SW 1271 (cell line): ENCODE measurements at places on chromosomes 2 and 18.

GRCh38 chr18:70377857-70378701 lies 89.2 kb downstream of the SOCS6 start:
- DNase-seq = no peak

DNA sequence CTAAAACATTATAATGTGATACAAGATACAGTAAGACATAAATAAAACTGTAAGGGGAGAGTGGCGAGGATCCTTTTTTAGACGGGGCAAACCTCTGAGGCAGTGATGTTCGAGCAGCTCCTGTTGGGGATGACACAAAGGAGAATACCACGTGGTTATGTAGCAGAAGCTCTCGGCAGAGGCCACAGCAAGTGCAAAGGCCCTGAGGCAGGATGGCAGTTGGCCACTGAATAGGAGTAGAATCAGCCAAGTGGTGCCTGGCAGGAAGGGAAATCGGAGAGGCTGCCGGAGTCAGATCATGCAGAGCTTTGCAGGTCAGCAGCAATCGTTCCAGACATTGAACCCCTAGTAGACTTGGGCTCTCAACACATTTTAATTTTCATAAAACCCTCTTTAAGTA lies 19.1 kb downstream of the NOSTRIN start:
- DNase-seq = no peak

DNA sequence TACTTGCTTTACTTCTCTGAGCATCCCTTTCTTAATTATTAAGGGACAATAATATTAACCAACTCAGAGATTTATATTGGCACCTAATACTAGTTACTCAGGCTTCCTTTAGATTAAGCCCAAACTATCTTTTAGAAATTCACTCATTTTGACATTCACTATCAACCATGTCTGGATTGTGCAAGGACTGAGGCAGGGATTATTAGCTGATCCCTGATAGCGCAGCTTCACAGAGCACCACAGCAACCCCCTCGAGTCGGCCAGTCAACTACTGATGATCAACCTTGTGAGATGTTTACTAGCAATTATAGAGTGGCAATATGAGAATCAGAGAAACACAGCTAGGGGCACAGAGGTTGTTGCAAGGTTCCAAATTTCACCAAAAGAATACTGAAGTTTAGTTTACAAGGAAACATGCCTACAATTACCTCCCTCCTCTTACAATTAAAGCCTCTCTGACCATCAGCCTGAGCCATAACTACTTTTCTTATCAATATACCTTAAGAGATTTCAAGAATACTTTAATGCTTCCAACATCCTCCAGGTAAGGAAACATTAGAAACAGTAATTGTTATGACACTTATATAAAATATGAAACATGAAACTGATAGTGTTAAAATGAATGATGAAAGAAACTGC lies 191.6 kb downstream of the TCF4 start:
- no peak for DNase-seq

DNA sequence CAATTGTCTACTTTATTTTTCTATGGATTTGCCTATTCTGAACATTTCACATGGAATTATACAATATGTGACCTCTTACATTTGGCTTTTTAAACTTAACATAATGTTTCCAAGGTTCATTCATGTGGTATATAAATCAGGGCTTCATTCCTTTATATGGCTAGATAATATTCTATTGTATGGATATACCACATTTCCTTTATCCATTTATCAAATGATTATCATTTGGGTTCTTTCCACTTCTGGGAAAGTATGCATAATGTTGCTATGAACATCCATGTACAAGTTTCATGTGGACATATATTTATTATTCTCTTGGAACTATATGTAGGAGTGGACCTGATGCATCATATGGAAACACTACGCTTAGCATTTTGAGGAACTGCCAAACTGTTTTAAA lies 99.7 kb upstream of the NCKAP5 start:
- no peak for DNase-seq

- DNase-seq = no peak
Measured at GRCh38 chr18:76252880-76253279, 242.2 kb downstream of the ZNF516 start.
